Natural killer cell (primary cell): ENCODE measurements at places on chromosomes 7 and 10. TPM values are rescaled to one million over a fixed set of nuclear protein-coding genes. Genes with fewer than 3 reads are reported as not detected.

LIPM gene
- not detected for total RNA-seq

GRCh38 chr10:130363899-130364445 lies 227.8 kb downstream of the GLRX3 start:
- no peak for DNase-seq

DNA sequence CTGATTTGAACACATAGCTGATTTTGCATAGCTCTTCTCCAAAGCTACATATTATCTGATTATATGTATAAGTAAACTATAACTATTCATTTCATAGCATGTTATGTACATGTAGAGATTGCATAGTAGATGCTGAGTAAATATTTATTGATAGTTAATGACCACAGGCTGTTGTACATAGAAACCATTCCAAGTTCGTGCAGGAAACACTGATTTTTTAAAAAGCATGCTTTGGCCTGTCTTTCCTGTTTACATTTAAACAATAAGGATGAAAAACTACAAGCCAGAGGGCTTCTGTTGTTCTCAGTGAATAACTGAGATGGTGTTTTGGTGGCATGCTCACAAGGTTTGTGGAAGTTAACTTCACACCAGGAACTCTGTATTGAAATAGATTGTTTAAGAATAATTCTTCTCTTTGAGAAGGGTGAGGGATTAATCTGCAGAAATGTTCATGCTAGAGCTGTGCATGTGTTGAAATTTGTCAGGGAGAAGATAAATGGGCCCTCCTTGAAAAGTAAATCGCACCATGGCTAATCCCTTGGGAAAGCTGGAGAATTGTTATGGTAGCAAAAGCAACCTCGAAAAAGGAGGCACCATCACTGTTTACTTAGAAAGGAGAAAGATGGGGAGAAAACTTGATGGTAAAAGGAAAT lies 120.2 kb upstream of the SP8 start:
- no peak for DNase-seq

TYW1B gene
- total RNA-seq: 12.9 TPM

- DNase-seq: no peak
Measured at GRCh38 chr7:99730238-99730810, 4.7 kb downstream of the CYP3A7 start.
